ENCODE measurements at places on chromosomes 1 and 21.

- DNase-seq, result no peak
Observed at GRCh38 chr1:30901798-30902581, 6.6 kb downstream of the SDC3 start.

GRCh38 chr1:78269591-78269990, 221.2 kb upstream of the PTGFR start:
- DNase-seq, result no peak

- no peak for DNase-seq
Observed at GRCh38 chr1:212696721-212697331, 2.8 kb downstream of the BATF3 start.

GRCh38 chr1:154837672-154838171, 32.4 kb downstream of the KCNN3 start:
- no peak for DNase-seq

GRCh38 chr1:41682845-41683625, 198.6 kb upstream of the EDN2 start:
- DNase-seq, result no peak

GRCh38 chr1:70586046-70586445, 175.0 kb downstream of the CTH start:
- DNase-seq, result no peak

DNA sequence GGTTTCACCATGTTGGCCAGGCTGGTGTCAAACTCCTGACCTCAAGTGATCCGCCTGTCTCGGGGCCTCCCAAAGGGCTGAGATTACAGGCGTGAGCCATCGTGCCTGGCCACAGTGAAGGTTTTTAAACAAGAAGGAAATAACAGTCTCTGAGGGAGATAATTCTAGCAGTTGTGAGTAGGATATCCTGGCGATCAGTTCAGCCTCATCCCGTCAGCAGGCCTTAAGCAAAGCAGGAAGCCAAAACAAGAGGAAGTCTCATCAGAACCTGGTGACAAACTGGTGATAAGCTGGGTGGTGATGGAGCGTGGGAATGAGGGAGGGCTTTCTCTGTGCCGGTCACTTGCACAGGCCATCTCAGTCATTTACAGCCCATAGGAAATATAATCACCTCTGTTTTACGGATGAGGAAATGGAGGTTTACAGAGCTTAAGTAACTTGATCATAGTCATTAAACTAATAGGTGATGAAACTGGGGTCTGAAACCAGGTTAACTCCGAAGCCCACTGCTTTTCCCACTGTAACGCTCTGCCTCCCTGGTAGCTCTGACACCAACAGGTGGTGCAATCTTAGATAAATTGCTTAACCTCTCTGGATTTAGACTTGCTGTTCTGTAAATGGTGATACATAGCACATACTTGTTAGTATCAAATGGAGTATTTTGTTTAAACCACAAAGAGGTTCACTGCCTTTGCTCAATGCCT, 40.8 kb upstream of the A3GALT2 start:
- no peak for DNase-seq

GRCh38 chr1:153866045-153866850, 56.5 kb downstream of the GATAD2B start:
- no peak for DNase-seq

- DNase-seq, result no peak
Observed at GRCh38 chr1:168187177-168187576, 8.4 kb downstream of the TIPRL start.

GRCh38 chr1:41622859-41623732, 138.6 kb upstream of the EDN2 start:
- no peak for DNase-seq

- no peak for DNase-seq
Observed at GRCh38 chr1:18918417-18918816, 16.1 kb upstream of the ALDH4A1 start.

- DNase-seq, result no peak
Observed at GRCh38 chr1:173749137-173749536, 34.4 kb downstream of the KLHL20 start.

- DNase-seq, result no peak
Observed at GRCh38 chr1:99441299-99442095, 177.2 kb downstream of the PLPPR4 start.

DNA sequence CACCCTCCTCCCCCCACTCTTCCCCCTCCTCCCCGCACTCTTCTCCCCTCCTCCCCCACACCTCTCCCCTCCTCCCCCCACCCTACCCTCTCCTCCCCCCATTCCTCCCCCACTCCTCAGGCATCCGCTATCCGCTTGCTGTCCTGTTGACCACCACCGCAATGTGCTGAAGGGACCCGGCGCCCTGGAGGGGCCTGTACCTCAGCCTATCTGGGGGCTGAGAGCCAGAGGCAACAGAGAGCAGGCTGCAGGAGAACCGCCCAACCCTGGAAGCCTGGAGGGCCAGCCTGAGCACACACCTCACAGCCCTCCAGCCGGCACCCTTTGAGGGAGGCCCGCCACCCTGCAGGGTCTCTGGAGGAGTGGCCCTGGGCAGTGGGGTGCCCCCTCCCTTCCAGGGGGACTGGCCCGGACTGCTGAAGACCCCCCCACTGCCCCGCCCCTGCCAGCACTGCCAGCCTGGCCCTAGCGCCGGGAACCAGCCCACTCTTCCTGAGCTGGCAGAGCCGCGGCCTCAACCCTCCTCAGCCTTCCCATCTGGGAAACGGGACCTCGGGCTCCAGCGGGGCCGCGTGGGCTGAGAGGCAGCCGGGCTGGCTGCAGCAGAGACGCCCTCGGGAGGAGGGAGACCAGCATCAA, 1.2 kb downstream of the C1QTNF12 start:
- no peak for DNase-seq

- no peak for DNase-seq
Observed at GRCh38 chr21:43645136-43645891, 14.0 kb downstream of the HSF2BP start.

GRCh38 chr1:79551321-79551720, 544.8 kb upstream of the ADGRL4 start:
- no peak for DNase-seq

DNA sequence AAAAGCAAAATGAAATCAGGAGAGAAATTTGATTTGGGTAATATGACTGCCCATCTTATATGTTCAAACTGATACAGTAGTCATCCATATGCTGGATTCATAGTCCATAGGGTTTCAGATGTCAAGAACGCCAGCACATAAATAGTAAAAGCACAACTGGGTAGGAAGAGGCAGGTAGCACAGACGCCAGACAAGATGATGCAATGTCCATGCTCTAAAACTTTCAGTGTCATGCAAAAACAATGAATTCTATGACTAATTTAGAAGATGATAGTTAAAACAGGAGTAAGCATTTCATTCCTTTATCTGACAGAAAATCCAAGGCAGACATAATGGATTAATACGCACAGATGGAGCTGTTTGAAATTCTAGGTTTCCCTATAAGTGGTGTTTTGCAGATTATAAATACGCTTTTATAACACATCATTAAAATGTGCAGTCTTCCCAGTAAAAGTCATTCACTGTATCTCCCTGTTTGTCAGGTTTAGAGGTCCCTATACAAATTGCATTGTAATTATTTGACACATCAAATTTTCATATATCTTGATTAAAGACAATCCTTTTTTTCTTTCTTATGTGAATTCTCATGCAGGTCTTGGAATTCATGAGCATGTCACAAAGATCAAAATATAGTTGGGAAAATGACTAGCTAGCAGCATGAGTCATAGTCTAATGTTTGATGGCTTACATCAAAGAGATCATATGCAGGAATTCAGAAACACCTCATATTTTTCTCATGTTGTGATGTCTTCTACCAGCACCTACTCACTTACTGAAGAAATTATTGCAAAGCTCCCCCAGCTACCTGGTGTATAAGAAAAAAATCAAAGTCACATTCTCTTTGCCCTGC, 139.9 kb downstream of the DSCAM start:
- DNase-seq, result no peak

GRCh38 chr1:236144033-236144432, 1.7 kb downstream of the GPR137B start:
- no peak for DNase-seq

GRCh38 chr21:45304945-45305344, 17.2 kb upstream of the POFUT2 start:
- no peak for DNase-seq

Data from thoracic aorta (tissue), 2 donors.